ENCODE measurements at places on chromosomes 5 and 9.

DNA sequence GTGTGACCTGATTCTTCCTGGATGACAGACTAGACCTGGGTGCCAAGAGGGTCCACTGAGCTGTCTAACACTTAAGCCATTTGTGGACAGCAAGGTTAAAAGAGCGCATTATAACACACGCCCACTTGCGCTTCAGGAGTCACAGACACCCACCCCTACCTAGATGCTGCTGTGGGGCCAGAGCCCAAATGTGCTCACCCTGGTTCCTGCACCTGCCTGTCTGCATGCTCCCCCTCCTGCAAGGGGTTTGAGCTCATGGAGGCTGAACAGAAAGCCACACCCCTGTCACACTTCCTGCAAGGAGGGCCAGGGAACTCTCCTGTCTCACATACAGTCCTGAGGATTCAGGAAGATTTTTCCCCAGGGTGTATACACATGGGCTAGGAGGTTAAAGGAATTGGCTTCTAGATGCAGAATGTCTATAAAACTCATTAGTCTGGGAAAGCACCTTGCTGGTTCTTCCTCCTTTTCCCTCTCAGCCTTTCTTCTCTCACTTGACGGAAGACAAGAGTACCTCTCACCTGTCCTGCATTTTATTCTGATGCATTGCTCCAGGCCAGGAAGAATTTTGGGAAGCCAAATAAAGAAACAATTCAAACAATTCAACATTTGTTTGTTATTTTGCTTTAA lies 87.4 kb upstream of the LHFPL2 start:
- no peak for DNase-seq

DNA sequence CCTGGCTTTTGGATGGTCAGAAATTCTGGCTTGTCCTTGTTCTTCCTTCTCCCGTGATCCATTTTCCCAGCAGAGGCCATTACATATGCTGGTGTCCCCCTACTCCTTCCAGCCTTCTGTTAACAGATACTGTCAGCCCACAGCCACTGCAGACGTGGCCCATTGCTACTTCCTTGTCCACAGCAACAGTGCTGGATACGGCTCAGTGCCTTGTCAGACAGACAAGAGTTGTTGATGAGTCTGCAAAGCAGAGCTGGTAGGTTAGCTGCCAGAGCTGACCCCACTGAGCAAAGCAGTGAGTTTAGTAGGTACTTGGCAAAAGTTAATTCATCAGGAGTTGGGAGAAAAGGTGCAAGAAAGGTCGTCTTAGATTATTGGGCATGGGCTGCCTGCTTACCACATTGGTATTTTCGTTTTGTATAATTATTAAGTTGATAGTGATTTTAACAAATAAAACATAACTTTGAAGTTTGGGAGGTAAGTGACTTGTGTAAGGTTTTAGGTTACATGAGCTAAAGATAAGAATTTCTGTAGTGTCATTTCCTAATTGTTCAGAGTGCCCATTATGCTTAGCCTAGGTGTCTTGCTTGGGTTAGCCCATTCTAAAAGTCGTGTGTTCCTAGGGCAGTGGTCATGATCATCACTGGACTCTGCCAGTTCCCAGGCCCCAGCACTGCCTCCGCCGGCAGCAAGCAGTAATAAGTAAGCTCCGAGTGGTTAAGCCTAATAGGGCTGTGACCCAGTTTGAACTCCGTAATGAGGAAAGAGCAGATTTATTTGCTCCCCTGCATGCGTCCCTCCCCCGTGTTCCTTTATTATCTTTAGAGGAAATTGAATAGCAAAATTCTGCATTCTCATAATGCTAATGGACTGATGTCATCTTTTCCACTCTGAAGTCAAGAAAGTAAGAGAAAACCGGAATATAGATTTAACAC lies 292.0 kb downstream of the FANCC start:
- DNase-seq: no peak

- DNase-seq: no peak
Observed at GRCh38 chr9:4515958-4516375, 25.7 kb downstream of the SLC1A1 start.

DNA sequence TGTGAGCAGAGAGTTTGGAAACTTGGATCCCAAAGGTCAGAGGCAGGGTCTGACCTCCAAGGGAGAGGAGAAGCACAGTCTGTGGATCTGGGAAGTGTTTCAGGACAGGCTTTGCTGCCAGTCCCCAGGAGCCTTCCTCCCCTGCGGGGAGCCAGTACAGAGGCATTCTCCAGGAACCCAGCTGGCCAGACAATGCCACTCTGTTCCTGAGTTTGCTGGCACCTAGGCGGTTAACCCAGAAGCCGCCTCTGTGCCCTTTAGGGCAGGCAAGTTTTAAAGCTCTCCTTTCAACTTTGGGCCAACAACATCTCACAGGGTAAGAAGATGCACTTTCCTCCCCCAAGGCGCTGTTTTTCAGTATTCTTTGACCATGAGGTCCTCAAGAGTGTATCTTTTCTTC lies 37.0 kb upstream of the FGF1 start:
- DNase-seq: no peak

DNA sequence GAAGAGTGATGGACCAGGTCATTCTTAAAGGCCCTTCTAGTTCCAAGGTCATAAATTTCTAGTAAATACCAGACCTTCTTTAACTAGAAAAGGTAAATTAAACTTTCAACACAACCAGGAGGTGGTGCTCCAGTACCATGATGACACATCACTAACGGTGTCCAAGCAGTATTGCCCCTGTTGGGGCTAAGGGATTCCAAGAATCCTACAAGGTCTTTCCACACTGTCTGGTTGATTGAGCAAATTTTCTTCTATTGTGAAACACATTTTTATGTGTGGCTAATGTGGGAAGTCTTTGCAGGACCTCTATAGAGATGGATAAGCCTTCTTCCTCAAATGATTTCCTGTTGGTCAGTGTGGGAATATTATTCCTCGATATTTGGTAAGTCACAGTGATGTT lies 459.6 kb upstream of the PAPPA start:
- DNase-seq: no peak

DNA sequence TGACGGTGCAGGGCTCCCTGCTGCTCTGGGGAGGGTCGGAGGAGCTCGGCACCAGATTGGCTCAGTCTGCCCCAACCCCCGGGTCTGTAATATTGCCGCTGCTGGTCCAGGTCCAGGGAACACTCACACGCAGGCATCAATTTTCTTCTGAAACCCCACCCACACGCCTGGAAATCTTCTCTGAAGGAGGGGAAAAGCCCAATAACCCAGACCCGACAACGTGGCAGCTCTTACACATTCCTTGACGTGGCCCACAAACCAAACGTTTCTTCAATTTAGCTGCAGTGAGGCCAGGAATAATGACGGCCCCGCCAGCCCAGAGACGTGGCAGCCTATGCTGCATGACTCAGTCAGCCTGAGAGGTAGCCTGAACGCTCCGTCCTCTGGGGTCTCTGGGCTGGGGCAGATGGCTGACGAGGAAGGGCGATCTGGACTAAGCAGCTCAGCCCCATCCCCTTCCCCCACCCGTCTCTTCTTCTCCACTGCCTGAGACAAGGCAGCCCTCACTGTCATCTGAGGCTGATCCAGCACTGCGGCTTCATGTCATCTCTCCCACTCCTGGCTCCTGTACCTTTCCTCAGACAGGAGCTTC lies 9.9 kb upstream of the SPARC start:
- DNase-seq: peak; percentile 91

GRCh38 chr5:59732806-59733205 lies 160.7 kb downstream of the PDE4D start:
- no peak for DNase-seq

Measured in left forelimb (tissue), 1 donor.